ENCODE measurements at places on chromosomes 16 and 17. TPM values are rescaled to one million over a fixed set of nuclear protein-coding genes. Genes with fewer than 3 reads are reported as not detected.

RASL10B gene
- polyA plus RNA-seq: 4.1 TPM

KRTAP4-9 gene
- 0.24 TPM for polyA plus RNA-seq

LRRC75A gene
- polyA plus RNA-seq: 1.0 TPM

TBC1D3G gene
- polyA plus RNA-seq: not detected

- H3K36me3 ChIP-seq: peaks cover 7% of the 10 kb centered on the region
- no peak for DNase-seq
- H3K27me3 ChIP-seq: no peaks in the 10 kb centered on the region
- no peaks in the 10 kb centered on the region for H3K4me1 ChIP-seq
- no peak overlapping the region for H3K4me3 ChIP-seq
Measured at GRCh38 chr17:44932096-44932786, 15.3 kb downstream of the KIF18B start.

DNA sequence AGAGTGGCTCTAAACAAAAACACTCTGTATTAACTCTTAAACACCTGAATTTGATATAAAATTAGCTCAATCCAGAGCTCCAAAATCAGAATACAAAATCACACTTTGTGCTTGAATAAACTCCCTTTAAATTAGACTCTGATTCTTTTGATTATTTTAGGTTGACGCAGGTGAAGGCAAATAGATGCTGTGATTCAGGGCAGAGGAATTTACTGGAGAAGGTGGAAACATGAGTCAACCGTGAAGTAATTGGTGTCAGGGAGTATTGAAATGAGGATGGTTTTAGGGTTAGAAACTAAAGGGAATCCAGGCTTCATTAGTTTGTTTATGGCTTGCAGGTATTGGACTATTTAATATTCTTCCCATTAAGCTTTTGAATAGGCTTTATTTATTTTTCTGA, 37.1 kb upstream of the TEKT1 start:
- H3K27me3 ChIP-seq: peaks cover 2% of the 10 kb centered on the region
- no peak overlapping the region for H3K27ac ChIP-seq

DNA sequence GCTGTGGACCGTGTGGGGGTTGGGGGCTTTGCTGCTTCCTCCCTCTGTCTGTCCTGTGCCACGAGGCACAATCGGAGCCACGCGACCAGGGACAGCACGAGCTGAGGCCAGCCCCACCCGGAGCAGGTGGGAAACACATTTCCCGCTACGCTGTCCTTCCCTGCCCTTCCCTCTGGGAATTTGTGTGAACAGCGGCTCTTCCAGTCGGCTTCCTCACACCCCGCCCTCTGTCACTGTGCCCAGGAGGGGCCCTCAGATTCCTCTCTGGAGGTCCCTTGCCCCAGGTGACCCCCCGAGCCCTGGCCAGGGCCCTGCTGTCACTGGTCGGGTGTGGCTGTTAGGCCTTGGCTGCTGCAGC, 19.6 kb downstream of the SPIRE2 start:
- no peaks in the 10 kb centered on the region for H3K36me3 ChIP-seq
- H3K27ac ChIP-seq: no peak overlapping the region
- DNase-seq: no peak
- no peak overlapping the region for H3K4me3 ChIP-seq

- H3K36me3 ChIP-seq: peaks cover 37% of the 10 kb centered on the region
- peak overlapping the region; percentile 79 for H3K4me3 ChIP-seq
- no peak for DNase-seq
- H3K27ac ChIP-seq: peak overlapping the region; percentile 89
Measured at GRCh38 chr17:81511804-81512561, 616 bp downstream of the ACTG1 start.

DNA sequence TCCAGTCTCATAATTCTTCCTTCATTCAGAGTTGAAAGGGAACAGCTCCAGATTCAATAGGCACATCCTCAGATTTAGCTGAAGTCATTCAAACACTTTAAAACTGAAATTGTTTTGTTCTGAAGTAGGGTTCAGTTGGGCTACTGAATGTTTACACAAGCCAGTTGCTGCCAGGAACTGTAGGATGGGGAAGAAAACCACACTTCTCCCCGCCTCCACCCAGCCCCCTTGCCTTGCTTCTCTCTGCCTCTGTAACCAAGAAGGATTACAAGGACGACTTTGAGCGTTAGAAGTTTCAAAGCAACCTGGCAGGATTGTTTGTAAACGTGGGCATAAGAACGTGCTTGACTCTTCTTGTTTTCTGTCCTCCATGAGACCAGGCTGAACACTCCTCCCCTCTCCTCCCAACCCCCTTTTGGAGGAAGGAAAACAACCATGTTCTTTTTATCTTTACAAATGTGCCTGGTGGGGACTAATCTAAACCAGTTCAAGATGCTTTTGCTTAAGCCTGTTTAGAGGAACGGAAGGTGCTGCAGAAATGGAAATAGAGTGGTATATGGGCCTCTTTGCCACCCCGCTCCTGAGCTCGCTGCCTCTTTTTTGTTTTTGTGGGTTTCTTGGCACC, 287.9 kb downstream of the FTO start:
- peak; percentile 75 for DNase-seq
- H3K4me3 ChIP-seq: no peak overlapping the region

DNA sequence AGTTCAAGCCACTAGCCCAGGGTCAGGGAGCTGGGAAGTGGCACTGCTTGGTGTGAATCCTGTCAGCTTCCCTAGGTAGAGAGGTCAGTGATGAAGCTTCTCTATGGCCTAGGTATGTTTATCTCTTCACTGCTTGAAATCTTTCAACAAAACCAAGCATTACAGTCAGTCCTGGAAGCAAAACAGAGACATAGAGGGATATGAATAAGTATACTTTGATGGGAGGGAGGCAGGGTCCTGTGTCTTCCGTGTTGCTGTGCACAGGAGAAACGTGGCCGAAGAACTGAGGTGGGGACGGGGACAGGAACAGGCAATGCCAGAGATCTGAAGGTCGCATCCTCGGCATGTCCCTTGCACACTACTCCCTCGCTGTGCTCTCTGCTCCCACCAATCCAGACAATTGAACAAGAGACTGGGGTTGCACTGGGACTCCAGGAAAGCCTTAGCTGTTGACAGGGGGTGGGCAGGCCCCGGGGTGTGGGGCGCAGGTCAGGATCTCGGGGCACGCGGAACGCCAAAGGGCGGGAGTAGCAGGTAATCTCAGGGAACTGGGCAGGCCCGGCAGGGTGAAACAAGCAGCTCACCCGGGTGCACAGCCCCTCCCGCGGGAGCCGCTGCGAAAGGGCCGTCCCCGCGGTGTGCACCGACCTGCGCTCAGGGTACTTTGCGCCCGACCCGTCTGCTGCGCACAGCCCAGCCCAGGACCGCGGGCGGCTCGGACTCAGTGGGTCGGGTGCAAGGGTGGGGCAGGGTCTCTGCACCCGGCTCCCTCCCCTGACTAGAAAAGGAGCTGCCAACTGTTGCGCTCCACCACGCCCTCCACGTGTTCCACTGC, at the start of gene MT1H:
TSS of gene MT1H (plus strand) at position 810 of the 835 bp plus-strand sequence. CDS start 71 bp downstream, outside the sequence.
- no peak for DNase-seq
- peaks cover 60% of the 10 kb centered on the region for H3K27me3 ChIP-seq
- no peak within 1 kb of the TSS for H3K27ac ChIP-seq
- H3K4me3 ChIP-seq: no peak within 1 kb of the TSS
- H3K4me1 ChIP-seq: peaks cover 13% of the 10 kb centered on the region

- no peak overlapping the region for H3K4me3 ChIP-seq
- H3K27ac ChIP-seq: no peak overlapping the region
- no peak for DNase-seq
- no peaks in the 10 kb centered on the region for H3K4me1 ChIP-seq
- peaks cover 38% of the 10 kb centered on the region for H3K36me3 ChIP-seq
- no peaks in the 10 kb centered on the region for H3K27me3 ChIP-seq
Measured at GRCh38 chr17:2369551-2370210, 31.2 kb downstream of the MNT start.

DNA sequence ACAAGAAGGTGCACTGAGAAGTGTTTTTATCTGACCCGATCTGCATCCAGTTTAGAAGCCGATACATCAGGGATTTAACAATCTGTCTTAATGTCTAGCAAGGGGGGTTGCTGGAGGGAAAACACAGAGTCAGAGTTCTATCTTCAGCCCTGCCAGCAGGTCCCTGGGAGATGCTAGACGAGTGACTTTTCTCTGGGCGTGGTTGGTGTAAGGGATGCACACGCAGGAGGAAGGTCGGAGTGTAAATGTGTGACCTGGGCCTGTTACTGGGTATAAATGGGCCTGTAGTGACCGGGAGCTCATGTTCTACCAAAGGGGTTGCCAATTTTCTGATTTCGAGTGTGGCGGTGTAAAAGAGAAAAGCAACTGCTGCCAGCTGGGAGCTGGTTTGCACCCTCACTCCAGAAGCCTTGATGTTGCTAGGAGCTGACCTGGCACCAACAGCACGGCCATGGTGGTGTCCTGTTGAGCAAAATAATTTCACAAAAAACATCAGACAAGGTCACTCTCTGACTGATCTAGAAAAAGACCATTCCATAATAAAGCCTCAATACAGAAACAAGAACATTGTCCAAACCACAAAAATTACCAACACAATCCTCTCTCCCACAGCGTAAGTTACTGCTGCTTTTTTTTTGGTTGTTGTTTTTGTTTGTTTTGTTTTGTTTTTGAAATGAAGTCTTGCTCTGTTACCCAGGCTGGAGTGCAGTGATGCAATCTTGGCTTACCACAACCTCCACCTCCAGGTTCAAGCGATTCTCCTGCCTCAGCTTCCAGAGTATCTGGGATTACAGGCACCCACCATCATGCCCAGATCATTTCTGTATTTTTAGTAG, 1.3 kb upstream of the KCTD13 start:
- peak overlapping the region; percentile 79 for H3K4me3 ChIP-seq
- H3K36me3 ChIP-seq: peaks cover 6% of the 10 kb centered on the region
- H3K4me1 ChIP-seq: peaks cover 10% of the 10 kb centered on the region

GRCh38 chr17:35714988-35715387, 16.5 kb upstream of the RASL10B start:
- no peak for DNase-seq
- H3K27me3 ChIP-seq: no peaks in the 10 kb centered on the region
- no peak overlapping the region for H3K27ac ChIP-seq
- peaks cover 13% of the 10 kb centered on the region for H3K36me3 ChIP-seq

GRCh38 chr16:60123392-60124023, 1389.4 kb upstream of the GOT2 start:
- H3K36me3 ChIP-seq: no peaks in the 10 kb centered on the region
- H3K27ac ChIP-seq: no peak overlapping the region
- H3K4me3 ChIP-seq: no peak overlapping the region
- no peak for DNase-seq

DNA sequence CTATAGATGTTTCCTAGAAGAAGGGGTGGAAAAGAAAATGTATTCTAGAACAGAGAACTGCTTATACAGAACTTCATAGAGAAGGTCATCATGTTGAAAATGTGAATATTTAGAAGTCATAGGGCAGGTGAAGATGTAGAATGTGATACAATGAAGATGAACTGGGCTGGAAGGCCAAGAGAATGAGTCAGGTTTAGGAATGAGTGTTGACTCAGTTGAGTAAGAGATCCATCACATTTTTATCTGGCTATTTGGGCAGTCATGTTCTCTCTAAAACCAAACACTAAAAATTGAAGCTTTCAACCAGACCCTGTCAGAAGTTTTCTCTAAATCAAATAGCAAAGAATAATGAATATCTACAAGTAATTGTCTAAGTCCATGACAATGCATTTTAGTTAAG, 660.5 kb downstream of the KCNJ2 start:
- peak; percentile 31 for DNase-seq
- H3K27me3 ChIP-seq: no peaks in the 10 kb centered on the region
- no peak overlapping the region for H3K4me3 ChIP-seq
- H3K4me1 ChIP-seq: no peaks in the 10 kb centered on the region

All from IMR-90 (cell line).